ENCODE measurements at places on chromosomes 4 and X. TPM values are rescaled to one million over a fixed set of nuclear protein-coding genes. Genes with fewer than 3 reads are reported as not detected.

DNA sequence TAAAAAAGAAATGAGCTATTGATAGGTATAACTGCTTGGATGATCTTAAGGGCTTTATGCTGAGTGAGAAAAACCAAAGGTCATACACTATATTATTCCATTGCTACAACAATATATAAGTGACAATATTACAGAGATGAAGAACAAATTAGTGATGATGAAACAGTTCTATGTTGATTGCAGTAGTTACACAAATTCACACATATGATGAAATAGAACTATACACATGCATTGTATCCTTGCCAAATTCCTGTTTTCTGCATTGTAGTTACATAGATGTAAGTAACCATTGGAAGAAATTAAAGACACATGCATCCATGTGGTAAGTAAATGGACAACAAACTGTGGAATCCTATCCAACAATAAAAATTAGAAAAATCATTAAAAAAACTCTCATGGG lies 76.5 kb downstream of the CENPC start:
- DNase-seq: no peak

The NHS gene
- 1.2 TPM for polyA plus RNA-seq

DNA sequence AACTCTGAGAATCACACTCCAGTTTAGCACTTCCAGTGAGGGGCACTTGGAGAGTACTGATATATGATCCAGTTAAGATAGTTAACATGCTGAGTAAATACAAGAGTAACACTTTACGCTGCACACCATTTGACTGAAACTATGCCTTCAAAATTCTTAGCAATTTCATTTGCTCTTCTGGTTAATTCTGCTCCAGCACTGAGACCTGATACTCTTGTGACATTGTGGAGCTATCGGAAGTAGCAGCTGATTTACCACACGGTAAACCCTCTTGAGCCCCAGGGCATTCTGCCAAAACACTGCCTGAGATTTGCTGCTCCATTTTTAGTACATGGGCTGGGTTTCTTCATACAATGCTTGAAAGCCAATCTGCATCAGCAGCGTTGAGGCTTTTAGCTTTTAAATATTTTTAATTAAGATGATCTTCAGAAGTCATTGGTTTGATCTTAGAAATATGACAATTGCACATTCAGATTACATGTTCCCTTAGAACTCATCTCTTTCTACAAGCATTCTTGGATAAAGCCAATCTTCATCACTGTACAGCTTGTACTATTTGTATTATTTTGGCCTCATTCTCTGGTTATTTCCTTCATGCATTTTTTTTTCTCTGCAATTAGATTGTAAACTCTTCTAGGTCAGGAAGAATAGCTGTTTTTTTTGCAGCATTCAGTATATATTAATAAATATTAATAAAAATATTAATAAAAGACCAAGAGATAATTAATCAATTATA lies 67.8 kb upstream of the ETNPPL start:
- DNase-seq: peak; percentile 61

The GK gene
- 5.8 TPM for polyA plus RNA-seq

- no peak for DNase-seq
Measured at GRCh38 chr4:110002326-110002725, 89.6 kb downstream of the EGF start.

DNA sequence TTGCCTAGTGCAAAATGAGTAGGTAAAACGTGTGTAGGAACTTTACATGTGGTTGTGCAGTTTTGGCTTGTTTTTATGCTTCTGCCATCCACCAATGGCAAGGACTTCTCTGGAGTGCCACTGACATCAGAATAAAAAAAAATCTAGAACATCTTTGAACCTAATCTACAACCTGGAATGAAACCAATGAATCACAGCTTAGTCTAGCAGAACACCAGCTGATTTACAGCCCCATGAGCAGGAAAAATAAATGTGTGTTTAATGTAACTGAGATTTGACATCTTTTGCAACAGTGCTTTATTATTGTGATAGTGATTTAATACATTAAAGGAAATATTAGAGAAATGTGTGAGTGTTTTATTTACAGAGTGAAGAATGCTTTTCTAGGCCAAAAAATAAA lies 995.1 kb downstream of the PCDH7 start:
- DNase-seq: no peak

- DNase-seq: no peak
Measured at GRCh38 chr4:121827853-121828252, 4.2 kb upstream of the CCNA2 start.

The PLK4 gene
- 2.0 TPM for polyA plus RNA-seq

- peak; percentile 48 for DNase-seq
Measured at GRCh38 chr4:20043991-20044390, 207.7 kb upstream of the SLIT2 start.

- no peak for DNase-seq
Measured at GRCh38 chr4:168411318-168412150, 68.8 kb downstream of the DDX60L start.

DNA sequence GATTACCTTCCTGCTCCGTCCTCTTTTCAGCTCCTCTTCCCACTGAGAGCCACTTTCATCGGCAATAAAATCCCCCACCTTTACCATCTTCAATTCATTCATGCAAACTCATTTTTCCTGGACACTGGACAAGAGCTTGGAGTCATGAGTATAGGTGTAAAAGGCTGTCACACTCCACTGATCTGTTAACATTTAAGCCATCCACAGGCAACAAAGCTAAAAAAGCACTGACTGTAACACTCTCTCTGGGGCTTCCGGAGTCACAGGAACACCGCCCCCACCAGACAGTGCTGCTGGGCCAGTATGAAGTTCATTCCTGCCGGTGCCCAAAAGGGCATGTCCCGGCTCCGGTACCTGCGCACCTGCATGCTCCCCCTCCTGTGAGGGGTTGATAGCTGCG lies 38.5 kb downstream of the MAGEB5 start:
- no peak for DNase-seq

DNA sequence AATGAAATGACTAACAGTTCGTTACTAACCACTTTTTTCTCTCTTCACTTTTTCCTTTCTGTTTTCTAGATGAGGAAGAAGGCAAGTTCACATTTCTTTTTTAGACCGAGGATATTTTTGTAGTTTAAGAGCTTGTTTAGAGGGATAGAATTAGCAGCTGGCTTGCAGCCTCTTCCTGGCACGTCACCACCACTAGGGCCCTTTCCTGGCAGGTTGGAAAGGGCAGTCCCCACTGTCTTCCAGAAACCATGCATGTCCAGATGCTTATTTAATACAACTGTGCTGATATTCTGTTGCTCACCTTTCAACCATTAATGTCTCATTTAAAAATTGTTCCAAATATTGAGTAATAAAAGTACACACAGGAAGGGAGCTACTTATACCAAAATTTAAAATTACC lies 209.5 kb upstream of the PACRGL start:
- DNase-seq: no peak

The HSFX4 gene
- polyA plus RNA-seq: not detected

DNA sequence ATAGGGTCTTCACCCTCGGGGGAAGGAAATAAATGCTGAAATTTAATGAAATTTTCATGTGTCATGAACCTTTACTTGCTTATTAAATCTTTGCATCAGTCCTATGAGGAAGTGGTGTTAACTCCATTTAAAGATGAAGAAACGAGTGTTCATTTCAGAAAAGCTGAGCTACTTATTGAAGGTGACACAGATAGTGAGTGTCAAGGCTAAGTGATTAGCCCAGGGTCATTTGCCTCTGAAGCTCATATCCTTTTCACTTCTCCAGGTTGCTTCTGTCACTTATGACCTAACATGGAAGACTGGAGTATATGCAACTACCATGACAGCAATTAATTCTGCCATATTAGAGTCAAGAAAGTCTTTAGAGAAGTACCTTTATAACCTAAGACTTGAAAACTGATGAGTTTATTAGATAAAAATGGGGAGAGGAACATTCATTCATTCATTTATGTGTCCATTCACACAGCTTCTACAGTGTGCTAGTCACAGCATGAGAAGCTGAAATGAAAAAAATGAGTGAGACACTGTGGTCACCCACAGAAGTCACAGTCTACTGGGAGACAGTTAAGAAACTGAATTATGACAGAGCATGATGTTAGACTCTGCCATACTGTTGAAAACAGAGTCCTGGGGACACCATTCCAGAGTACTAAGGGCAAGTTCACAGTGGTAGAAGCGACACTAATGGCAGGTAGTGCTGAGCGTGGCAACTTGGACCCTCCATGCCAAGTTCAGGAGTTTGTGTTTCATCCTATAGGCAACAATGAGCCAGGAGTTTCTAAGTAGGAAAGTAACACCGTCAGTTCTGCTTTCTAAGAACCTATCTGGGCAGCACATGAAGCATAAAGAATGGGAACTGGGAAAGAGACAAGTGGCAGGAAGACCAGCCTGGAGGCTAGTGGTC lies 21.3 kb downstream of the ALPK1 start:
- DNase-seq: no peak

DNA sequence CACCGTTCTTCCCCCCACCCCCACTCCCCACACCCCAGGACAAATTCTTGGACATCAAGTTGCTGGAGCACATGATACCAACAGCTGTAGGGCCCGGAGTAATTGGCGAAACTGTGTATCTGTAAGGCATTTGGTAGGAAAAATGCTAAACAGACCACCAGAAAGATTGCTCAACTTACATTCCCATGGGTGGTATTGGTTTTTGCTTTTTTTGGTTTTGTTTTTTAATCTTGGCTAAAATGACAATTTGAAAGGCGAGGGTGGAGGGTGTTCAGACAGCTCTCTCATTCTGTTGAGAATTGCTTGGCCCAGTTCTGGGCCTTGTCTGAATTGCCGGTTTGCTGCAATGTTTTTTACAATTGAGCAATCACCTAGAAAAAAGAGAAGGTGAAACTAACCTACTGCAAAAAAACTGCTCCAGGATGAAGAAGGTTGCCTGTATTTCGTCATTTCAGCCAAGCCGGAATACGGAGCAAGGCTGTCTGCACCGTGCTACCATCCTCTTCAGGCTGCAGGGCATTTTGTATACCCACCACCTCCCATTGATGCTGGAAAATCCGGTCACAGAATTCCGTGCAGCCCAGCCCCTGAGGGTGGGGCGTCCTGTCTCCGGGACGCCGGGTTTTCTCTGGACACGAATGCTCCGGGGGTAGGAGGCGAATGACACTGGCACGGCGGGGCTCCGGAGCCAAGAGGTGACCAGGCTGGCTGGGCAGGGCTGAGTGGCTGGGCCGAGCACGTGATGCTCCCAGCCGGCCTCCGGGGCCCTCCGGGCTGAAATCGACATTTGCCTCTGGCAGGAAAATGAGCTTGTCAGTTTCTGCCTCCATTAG lies at the start of gene CLCN4:
CLCN4 (plus strand) TSS at position 777 of the 833 bp plus-strand sequence. CDS start 28,058 bp downstream, outside the sequence.
- DNase-seq: peak; percentile 67

GRCh38 chr4:189021831-189022230 lies 882.6 kb downstream of the TRIML1 start:
- no peak for DNase-seq

DNA sequence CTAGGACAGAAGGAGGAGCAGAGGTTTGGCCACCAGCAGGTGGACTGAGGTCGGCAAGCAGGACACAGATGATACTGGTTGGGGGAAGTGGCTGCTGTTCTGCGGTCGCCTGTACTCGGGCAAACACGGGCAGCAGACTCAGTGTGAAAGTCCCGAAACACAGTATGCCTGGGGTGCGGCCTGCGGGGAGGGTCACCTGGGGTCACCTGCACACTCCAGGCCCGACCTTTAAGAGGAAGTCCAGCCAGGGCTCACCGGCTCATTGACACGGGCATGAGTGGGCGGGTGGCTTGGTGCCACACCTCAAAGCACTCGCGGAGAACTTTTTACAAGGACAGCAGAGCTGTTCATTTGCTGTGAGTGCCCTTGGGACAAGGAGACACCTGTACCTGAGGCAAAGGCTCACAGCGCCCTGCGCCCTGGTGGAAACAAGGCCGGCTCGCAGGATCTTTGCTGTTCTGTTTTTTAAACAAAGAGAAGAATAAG lies 71.5 kb upstream of the MXD4 start:
- DNase-seq: peak; percentile 76
